ENCODE measurements at places on chromosomes 12 and 14.
A peak's percentile ranks its signal among the peaks of the same experiment; 100 is the strongest.

- DNase-seq = no peak
Measured at GRCh38 chr14:106507354-106507753, 981.0 kb downstream of the TMEM121 start.

DNA sequence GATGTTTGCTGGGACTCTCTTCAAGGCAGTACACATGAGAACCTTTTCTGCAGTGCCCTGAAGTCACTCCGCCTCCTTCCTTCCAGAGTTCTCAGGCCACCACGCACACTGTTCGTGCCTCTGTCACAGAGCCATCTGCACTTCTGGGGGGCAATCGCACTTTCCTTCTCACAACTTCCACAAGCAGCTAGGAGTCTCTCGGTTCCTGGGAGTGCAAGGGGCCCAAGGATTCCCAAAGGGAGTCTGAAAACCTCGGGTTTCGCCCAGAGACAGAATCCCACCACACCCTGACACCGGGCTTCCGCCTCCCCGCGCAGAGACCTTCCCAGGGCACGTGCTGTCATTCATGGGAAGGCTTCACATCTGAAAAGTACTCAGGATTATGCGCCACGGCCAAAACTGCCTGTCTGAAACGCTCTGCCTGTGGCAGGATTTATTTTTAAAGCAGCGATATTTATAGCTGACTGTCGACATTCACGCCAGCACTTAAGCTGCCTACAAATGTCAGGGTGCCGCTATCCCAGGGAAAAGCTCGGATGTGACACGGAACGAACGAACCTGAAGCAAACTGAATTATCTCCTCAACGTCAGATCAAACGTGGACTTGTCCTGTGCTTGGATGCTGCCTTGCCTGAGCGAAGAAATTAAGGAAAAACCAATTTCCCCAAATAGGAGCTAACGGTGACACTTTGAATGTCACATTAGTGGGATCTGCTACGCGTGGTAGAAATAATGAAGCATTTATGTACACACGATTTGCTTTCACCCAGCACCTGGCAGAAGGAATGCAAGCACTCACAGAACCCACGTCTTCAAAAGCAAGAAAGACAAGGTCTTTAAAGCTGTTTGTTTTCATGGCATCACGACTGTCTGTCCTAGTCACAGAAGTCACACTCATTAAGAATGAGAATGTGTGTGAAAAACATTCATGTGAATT is 154.0 kb downstream of the PIWIL1 start:
- DNase-seq = no peak

GRCh38 chr14:59511916-59512575 is 27.7 kb downstream of the JKAMP start:
- DNase-seq = peak; percentile 73

- no peak for DNase-seq
Measured at GRCh38 chr14:37237094-37237493, 39.4 kb downstream of the MIPOL1 start.

DNA sequence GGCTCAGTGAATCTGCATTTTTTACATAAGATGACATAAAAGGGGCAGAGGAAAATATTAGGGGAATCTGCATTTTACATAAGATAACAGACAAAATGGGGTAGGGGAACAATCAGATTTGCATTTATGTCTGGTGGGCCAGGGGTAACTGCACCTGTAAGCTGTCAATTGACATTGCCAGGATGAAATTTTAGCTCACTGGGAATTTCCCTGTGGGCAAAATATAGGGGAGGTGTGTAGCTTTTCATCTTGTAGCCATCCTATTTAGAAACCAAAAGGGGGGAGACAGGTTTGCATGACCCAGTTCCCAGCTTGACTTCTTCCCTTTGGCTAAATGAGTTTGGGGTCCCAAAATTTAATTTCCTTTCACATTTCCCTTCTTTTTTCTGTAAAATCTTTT is 3.5 kb downstream of the PCNX4 start:
- DNase-seq = no peak

GRCh38 chr14:75333606-75334548 is 55.2 kb downstream of the FOS start:
- no peak for DNase-seq

DNA sequence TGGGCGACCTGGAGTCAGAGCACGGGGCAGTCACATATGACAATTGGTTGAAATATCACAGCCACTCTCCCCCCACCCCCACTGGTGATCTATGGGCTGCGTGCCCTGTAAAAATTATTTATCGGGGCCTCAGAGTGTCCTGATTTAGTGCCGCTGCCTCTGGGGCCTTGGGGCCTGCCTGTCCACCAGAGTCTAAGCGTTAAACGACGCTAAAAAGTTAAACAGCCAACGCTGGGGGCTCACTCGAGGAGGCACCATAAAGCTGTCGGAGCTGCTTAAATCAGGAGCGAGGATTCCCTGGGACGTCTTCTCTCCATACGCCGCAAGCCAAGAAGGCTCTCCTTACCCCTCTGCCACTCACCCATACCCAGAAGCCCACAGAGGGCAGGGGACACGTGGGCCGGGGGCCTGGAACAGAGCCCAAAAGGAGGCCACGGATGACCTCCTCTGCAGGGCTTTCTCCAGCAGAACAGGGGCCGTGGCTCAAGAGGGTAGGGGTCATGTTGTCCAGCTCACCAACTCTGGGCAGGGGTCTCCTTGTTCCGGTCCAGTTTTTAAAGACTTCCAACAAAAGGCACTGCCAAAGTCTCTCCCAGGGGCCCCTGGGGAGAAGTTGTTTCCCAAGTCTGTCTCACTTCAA is 42.2 kb downstream of the SMUG1 start:
- DNase-seq = no peak

- DNase-seq = no peak
Measured at GRCh38 chr12:122161682-122162081, 12.3 kb downstream of the IL31 start.

DNA sequence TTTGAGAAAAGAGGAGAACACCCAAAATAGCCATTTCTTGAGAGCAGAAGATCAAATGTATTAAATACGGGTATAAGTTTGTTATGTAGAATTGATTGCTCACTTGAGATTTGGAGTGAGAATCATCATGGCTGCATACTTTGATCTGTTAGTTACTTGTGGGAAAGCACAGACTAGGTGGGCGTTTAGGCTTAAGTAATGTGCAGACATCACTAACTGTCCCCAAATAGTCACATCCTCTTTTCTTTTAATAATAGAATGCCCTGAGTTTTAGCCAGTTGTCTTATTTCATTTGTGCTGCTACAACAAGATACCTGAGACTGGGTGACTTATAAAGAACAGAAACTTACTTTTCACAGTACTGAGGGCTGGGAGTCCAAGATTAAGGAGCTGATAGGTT is 14.3 kb upstream of the GTF2A1 start:
- DNase-seq = no peak

DNA sequence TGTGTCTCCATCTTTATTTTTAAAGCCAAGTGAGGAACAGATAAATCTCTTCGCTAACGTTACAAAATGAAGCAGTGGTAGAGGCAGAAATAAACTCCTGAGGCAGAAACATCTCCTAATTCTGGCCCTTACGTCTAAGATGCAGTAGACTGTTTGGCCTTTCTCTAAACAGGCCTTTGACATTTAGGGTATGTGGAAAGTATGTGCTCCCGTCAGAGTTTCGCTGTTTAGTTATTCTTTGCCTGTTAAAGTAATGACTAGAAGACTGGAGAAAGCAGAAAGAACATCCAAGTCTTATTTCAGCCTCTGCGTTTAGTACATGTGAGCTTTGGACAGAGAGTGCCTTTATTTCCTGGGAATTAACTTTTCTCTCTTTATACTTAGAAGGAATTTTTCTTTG is 216.6 kb downstream of the RAD51B start:
- no peak for DNase-seq

DNA sequence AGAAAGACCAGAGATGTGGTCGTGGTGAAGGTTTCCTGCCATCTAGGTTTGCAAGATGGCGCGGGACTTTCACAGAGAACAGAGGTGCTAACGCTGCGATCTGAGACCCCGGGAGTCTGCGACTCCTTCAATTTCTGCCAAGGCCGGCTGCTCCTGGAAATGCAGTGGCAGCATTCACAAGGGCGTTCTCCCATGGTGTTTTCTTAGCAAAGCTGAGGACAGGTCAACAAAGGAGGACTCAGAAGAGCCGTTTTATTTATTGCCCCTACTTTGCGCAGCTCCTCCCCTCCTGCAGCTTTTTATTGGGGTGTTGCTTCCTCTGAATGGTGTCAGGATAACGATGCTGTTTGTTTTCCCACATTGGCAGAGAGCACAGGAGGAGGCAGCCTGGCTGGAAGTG is 86.3 kb downstream of the TMEM132C start:
- DNase-seq = no peak

DNA sequence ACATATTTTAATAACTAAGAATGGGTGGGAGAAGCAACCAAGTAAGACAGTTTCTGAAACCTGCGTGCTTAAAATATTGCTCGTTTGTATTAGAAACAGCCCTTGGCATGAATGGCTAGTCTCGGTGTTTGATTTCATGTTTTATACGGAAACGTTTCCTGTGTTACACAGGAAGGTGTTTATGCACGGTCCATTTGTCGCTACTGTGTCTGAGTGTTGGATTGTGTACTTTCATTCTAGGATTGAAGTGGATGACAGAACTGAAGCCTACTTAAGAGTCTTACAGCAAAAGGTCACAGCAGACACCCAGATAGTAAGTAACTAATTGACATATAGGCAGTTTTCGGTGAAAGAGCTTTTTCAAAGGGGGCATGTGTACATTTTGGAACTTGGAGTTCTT is 19.6 kb downstream of the PIWIL1 start:
- no peak for DNase-seq

GRCh38 chr14:31170411-31170810 is 37.2 kb downstream of the HECTD1 start:
- DNase-seq = no peak

- no peak for DNase-seq
Measured at GRCh38 chr12:34294671-34295365, 272.5 kb downstream of the ALG10 start.

DNA sequence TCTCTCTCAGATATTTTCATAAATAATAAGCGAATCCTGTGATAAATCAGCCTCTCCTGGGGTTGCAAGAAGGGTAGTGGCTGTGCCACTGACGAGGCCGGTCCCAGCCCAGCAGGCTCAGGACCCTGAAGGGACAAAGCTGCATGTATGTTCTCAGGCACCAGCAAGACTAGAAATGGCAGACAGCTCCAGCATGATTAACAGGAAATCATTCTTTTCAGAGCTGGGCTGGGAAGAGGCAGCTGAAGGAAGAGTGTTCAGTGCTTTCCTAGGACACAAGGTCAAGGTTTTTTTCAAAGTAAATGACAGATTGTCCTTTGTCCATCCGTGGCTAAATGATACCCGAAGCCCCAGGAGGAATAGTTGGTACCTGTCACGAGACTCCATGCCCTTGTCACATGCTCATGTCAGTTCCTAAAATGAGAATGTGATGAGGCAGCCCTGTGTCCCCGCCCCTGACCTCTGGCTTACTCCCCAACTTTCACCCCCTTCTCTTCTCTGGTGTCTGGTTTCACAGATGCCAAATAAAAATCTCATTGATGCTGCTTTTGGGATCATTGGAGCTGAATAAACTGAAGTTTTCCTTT is 65.1 kb downstream of the PPP1R36 start:
- no peak for DNase-seq

DNA sequence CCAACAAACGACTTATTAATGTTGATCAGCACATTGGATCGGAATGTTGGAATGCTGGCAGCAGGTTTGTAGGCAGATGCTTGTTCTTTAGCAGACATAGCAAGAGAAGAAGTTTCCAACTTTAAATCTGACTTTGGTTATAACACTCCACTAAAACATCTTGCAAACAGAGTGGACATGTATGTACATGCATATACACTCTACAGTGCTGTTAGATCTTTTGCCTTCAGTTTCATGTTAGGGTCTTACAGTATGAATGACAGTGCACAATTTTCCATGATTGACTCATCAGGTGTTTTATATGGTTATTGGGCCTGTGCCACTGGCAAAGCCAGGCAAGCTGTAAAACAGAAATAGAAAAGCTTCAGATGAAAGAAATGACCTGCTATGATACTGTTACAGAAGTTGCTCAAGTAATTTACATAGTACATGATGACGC is 14.3 kb upstream of the DHRS7 start:
- DNase-seq = no peak

DNA sequence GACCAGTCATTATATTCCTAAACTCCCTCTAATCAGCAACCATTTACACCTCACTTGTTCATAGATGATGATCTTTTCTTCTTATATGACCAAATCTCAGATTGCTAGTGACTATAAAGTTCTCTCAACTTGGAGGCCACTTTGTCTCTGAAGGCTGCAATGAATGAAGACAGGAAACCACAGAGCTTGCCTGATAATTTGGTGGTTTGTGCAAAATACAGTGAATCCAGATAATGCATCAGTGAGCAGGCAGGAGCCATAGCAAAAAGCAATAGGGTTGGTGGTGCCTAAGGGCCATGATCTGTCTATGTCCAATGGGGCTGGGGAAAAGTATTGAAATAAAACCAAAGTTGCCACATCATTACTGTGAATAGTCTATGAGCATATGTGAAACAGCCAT is 123.8 kb upstream of the LRFN5 start:
- no peak for DNase-seq

DNA sequence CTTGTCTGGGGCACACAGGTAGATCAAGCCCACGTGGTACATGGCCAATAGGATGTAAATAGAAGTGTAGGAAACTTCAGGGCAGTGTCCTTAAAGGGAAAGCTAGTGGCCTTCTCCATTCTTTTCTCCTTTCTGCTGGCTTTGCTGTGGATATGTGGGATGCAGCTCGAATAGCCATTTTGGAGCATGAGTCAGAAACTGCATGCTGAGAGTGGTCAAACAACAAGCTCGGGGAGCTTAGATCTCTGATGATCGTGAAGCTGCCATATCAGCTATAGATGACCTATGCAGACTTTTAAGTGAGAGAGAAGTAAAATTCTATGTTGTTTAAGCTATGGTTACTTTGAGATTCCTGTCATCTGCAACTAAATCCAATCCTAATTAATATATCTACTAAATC is 241.3 kb upstream of the DAAM1 start:
- DNase-seq = no peak

- DNase-seq = no peak
Measured at GRCh38 chr12:72832024-72832423, 559.9 kb downstream of the TRHDE start.

DNA sequence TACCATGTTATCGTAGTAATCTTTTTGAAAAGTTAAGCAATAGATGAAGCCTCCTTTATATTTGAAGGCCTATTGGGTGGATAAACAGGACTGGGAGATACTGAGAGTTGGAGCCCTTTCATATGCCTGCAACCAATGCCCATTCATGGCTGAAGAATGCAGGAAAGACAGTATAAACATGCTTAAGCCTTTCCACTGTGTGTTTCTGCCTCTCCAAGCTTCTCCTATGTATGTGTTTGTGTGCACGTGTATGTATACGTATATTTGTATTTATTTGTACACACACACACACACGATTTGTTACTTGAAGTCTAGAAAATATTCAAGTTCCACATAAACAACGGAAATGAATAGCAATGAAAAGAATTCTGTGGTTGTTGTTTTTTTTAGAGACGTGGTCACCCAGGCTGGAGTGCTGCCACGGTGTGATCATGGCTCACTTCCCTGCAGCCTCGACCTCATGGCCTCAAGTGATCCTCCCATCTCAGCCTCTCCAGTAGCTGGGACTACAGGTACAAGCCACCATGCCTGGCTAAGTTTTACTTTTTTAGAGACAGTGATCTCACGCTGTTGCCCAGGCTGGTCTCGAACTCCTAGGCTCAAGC is 1453.5 kb downstream of the AACS start:
- DNase-seq = no peak

Measured in ecto neural progenitor cell (in vitro differentiated cells).